ENCODE measurements at places on chromosomes 1 and 21.

- DNase-seq, result peak; percentile 20
Measured at GRCh38 chr1:111739925-111740765, 950 bp upstream of the INKA2 start.

DNA sequence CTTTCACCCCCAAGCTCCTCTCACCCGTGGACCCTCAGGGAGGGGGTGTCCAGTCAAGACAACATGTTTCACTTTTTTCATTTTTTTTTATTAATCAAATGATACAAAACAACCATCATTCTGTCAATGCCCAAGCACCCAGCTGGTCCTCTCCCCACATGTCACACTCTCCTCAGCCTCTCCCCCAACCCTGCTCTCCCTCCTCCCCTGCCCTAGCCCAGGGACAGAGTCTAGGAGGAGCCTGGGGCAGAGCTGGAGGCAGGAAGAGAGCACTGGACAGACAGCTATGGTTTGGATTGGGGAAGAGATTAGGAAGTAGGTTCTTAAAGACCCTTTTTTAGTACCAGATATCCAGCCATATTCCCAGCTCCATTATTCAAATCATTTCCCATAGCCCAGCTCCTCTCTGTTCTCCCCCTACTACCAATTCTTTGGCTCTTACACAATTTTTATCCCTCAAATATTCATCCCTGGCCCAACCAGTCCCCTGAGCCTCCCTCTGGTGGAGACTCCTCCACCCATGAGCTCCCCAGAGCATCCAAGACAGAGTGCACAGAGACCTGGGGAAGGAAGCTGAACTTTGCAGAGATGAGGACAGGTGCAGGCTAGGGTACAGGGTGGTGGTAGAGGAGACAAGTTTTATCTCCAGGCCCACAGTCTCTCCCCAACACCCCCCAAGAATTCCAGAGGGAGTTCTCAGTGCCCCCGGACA, 1.4 kb upstream of the S100A16 start:
- DNase-seq, result no peak

GRCh38 chr1:100719490-100719889, at the start of gene VCAM1:
Gene VCAM1 (plus strand): TSS chr1:100719742. CDS start chr1:100719861, 119 bp downstream.
- no peak for DNase-seq

DNA sequence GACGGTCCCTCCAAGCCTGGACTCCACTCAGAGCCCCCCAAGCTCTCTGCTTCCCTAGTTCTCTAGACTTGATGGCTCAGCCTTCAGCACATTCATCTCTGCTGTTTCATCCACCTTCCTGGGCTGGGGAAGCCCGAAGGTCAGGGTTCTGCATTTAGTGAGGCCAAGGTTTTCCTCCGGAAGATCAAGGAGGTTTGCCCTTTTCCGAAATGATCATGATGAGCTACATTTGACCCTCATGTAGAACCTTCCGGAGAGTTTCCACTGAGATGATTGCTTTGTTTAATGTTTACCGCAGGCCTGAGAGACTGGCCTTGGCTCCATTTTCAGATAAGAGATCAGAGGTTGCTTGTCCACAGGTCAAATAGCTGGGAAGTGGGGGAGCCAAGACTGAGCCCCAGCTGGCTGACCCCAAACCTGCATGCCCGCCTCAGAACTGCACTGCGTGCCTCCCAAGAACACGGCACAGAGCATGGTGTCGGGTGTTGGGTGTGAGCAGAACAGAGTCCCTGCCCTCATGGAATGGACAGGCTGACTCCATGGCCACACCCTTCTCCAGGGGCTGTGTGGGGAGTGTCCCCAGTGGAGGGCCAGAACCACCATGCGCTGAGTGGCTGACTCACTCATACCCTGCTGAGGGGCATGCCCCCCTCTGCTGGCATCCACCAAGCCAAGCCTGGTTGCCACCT, 200.8 kb upstream of the TMEM51 start:
- no peak for DNase-seq

DNA sequence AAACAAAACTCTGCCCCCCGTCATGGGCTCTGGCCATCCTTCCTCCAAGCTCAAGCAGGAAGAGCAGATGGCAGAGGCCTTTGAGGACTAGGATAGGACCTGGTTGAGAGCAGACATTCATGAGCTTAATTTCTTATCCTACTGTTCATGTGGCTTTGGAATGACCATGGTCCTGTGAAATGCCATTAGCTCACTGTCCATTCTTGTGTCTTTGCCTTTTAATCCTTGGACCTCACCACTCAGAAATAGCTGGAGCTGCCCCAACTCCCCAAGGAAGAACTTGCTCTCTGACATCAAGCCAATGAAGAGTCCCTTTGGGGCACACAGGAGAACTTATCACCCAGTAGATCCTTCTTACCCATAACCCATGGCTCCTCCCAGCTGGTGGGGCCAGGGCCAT, 11.6 kb upstream of the FAM20B start:
- DNase-seq, result no peak

GRCh38 chr1:2088458-2088857, 38.2 kb downstream of the PRKCZ start:
- no peak for DNase-seq

- no peak for DNase-seq
Measured at GRCh38 chr1:160168609-160169369, 17.4 kb downstream of the ATP1A4 start.

- DNase-seq, result no peak
Measured at GRCh38 chr1:190098756-190099155, 378.9 kb downstream of the BRINP3 start.

DNA sequence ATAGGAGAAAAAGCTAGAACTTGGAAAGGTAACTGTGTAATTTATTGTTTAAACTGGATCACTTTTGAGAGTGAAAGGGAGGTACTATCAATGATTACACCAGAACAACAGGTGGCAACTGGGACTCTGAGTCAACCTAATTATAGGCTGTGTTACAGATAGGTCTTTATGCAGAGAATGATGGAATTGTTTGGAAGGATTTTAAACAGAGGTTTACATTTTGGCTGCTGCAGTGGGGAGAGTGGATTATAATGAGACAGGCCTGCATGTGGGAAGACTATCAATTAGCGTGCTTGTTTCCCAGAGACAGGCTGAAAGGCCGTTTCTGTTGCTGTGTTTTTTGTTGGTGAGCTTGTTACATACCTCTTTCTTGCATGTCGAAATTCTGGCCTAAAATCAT, 432.9 kb downstream of the PLA2G4A start:
- DNase-seq, result no peak

DNA sequence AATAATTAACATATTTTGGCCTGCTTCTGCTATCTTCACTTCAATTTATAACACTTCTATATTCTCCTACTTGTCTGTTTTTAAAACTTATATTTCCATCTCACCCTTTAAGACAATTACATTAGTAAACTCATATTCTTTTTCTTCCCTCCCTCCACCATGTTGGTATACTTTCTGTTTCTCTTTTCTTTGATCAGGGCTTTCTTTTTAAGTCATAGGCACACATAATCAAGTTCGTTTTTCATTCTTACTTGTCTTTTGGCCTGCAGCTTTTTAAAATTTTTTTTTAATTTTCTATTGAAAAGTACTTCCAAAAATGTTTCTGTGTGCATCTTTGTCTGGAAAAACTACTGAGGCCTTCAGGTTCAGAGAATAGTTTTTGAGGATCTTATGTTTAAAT, 2.3 kb downstream of the PYHIN1 start:
- DNase-seq, result peak; percentile 66

DNA sequence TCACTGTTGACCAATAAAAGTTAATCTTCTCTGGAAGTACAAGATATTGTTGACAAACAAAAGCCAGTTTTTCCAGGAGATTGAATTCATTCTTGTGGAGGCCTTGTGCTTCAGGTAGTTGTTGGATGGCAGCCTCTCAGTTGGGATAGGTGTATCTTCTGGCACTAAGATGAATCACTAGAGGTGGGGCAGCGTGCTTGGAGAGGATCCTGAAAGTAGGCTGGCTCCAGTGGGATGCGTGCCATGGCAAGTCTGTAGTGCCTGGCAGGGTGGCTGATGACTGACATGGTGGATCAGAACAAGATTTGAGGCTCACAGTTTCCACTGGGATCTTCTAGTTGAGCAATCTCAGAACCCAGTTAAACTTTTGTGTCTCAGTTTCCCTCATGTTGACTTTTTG, 2.4 kb downstream of the VPS13D start:
- no peak for DNase-seq

DNA sequence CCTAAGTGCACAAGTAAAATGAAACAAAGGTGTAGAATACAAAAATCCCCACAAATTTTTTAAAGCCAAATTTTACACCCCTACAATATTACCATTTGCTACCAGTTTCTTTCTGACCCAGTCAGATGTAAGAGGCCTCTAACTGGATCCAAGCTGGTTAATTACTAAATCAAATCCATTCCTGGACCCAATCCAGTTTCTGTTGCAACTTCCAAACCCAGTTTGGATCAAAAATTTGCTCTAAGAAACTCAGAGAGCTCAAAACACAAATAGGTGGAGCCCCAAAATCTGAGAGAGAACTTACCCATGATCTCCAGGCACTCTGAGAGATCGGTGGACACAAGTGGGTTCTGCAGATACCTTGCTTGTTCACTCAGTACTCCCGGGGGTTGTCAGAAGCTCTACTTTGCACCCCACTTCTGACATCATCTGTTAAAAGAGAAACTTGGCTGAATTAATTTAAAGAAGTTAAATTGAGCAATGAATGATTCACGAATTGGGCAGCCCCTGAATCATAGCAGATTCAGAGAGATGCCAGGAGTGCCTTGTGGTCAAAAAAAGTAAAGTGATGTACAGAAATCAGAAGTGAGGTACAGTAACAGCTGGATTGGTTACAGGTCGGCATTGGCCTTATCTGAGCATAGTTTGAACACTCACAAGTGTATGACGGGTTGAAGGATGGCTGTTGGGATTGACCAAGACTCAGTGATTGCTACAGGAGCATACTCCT, 448.0 kb downstream of the KCNT2 start:
- no peak for DNase-seq

DNA sequence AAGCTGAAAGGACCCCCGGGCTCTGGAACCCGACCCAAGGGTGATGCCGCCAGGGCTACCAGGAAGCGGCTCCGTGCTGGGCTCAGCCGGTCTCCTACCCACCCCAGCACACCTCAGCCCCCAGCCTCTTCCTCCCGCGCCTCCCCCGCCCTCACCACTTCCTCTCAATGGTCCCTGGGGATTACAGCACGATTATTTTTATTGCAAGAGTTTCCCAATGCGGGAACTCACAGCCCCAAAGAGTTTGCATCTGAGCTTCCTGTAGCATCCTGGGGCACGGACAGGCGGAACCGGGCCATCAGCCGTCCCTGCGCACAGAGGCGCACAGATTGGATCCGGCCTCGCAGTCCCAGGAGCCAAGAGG, 8.7 kb upstream of the SLX9 start:
- DNase-seq, result peak; percentile 55

GRCh38 chr1:226369110-226369509, 38.8 kb downstream of the PARP1 start:
- no peak for DNase-seq

DNA sequence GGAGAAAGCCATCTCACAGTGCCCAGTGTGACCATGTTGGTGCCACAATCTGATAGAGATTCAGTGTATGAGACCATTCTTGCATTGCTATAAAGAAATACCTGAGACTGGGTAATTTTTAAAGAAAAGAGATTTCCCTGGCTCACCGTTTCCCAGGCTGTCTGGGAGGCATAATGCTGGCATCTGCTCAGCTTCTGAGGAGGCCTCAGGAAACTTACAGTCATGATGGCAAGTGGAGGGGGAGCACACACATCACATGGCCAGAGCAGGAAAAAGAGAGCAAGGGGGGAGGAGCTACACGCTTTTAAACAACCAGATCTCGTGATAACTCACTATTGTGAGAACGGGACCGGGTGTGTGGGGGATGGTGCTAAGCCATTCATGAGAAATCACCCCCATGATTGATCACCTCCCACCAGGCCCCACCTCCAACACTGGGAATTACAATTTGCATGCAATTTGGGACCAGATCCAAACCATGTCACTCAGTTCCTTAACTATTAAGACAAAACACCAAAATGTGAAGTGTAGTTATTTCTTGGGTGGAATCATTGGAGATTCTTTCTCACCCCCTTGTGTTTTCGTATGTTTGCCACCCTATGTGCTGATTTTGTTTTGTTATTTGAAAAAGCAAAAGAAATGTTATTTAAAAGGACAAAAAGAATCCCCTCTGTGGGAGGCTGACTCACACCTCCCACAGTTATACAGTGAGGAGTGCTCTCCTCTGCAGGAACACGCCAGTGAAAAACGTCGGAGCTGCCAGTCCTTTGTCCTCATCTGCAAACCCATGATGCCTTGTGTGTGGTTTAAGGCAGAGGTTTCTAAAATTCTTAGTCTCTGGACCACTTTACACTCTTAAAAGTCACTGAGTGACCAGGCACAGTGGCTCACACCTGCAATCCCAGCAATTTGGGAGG, 46.9 kb upstream of the IFNLR1 start:
- no peak for DNase-seq

DNA sequence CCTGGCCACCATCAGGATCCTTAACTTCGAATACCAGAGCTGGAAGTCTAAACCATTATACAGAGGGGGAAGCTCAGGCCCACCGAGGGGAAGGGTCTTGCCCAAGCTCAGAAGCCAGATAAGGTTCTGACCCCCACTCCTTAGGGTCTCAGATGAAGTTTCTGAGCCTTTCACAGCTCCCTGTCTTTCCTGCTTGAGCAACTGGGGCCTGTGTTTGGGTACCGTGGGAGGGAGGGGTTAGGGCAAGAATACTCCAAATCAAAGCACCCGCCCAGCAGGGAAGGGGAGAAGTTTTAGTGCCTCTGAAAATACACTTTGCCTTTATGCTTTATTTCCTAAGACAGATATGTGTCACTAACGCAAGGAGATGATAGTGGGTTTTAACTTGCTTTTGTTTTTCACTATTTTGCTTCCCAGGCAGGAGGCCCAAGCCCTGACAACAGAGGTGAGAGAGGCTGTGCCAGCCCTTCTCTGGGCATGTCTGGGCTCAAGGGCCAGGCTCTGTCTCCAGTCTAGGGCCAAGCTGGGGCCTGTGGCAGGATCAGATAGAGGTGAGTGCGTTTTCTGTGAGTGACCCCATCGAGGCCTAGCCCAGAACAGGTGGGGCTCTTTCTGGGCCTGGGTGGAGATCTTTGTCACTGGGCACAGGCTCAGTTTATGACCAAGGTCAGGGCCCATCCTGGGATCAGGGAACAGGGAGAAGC, 20.5 kb upstream of the TENT5B start:
- no peak for DNase-seq

DNA sequence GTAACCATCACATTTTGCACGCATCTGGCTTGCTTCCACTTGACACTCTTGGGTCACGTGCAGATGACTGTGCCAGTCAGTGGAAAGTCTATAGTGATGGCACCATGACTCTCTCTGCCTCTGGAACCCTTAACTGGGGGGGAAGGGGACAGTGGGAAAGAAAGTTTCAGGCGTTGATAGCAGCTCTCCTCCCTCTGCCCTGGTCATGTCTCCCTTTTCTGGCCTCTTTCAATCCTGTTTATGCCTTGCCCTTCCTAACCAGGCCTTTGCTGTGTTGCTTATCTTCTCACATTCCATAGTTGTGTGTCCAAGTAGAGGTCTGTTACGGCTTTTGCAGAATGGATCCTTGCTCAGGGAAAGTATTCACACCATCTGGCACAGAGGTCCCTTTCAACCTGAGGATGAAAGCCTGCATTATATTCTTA, 93.5 kb downstream of the NRDC start:
- DNase-seq, result no peak

GRCh38 chr1:226937940-226938725, 2.0 kb upstream of the COQ8A start:
- no peak for DNase-seq

Measured in activated CD4-positive, alpha-beta T cell treated with anti-CD3 and anti-CD28 coated beads, Interleukin-10, Interleukin-2, amounts not matched to agents 100 ng/mL and 50 ng/mL, durations not matched to agents 16 hours and 8 hours (primary cell).